ENCODE measurements at places on chromosomes 6 and 20. TPM values are rescaled to one million over a fixed set of nuclear protein-coding genes. Genes with fewer than 3 reads are reported as not detected.

- no peak for DNase-seq
Measured at GRCh38 chr20:3237011-3237957, 1.7 kb downstream of the SLC4A11 start.

DNA sequence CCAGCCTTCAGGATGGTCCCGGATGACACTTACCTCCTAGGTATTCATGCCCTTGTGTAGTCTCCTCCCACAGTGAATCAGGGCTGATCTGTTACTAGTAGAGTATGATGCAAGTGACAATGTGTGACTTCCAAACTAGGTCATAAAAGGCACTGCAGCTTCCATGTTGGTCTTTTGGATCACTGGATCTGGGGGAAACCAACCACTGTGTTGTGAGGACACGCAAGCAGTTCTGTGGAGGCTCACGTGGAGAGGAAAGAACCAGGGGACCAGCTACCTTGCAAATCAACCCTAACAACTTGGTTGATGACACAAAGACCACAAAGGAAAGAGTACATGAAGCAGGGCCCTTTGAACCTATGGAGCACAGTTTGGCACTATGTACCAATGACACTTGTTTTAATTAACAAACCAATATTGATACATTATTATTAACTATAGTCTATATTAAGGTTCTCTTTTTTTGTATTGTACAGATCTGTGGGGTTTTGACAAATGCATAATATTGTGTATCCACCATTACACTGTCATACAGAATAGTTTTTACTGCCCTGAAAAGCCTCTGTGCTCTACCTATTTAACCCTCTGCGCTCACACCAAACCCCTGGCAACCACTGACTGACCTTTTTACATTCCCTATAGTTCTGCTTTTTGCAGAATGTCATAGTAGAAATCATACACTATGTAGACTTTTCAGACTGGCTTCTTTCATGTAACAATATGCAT lies 16.3 kb upstream of the SDCBP2 start:
- DNase-seq = no peak

DNA sequence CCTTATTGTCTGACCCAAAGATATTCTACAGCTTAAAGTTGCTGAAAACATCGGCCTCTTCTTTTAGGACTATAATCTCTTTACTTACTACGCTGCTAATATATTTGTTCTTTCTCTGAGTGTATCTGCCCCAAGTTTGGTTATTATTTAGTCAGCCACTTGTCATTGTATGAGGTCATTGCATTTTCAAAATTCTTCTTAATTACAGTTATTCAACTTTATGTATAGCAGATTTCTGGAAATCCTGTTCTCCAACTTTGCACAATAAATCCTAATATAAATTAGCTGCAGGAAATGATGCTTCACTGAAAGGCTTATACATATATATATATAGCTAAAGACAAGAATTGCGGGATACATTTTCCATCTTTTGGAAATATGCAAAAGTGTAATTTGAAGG lies 88.5 kb upstream of the HIVEP1 start:
- DNase-seq = no peak

- no peak for DNase-seq
Measured at GRCh38 chr20:21706261-21707195, 1.1 kb downstream of the PAX1 start.

DNA sequence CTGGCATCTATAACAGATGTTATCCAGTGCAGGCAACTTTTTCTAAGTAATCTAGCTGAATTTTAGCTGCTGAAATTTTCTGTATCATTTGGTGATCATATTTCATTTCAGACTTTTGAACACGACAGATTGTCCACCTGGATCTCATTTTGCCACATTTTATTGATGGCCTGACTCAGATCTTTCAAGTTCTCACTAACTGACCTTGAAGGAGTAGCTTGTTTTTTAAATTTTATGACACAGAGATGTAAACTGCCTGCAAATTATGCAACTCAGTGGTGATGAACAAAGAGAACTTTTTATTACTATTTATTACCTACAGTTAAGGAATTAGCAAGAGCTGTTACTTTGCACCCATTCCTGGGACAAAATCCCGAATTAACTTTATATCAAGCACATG lies 366.4 kb downstream of the PAX1 start:
- no peak for DNase-seq

DNA sequence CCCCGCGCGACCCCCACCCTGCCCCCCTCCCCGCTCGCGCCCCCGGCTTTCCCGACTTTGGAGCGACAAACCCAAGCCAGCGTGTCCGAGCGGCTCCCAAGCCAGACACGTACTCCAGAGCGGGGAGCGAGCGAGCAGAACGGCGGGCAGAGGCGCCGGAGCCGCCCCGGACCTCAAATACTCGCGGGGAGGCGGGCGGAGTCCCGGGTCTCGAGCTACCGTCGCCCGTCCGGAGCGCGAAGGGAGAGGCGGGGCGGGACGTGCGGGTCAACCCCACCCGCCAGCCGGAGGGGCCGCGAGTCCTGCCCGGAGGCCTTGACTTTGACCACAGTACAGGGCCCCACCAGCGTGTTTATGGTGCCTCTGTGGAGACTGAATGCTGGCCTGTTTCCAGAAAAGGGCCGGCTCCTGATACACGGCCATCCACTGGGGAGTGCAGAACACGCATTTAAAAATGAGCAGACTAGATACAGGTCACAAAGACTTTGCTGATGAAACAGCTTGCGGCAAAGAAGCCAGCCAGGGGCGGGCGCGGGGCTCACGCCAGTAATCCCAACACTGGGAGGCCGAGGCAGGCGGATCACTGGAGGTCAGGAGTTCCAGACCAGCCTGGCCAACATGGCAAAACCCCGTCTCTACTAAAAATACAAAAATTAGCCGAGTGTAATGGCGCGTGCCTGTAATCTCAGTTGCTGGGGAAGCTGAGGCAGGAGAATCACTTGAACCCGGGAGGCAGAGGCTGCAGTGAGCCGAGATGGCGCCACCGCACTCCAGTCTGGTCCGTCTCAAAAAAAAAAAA lies at the start of gene SERPINB6:
SERPINB6 (minus strand) TSS at position 148 of the 799 bp plus-strand sequence. CDS start 12,235 bp downstream, outside the sequence.
- peak; percentile 61 for DNase-seq

DNA sequence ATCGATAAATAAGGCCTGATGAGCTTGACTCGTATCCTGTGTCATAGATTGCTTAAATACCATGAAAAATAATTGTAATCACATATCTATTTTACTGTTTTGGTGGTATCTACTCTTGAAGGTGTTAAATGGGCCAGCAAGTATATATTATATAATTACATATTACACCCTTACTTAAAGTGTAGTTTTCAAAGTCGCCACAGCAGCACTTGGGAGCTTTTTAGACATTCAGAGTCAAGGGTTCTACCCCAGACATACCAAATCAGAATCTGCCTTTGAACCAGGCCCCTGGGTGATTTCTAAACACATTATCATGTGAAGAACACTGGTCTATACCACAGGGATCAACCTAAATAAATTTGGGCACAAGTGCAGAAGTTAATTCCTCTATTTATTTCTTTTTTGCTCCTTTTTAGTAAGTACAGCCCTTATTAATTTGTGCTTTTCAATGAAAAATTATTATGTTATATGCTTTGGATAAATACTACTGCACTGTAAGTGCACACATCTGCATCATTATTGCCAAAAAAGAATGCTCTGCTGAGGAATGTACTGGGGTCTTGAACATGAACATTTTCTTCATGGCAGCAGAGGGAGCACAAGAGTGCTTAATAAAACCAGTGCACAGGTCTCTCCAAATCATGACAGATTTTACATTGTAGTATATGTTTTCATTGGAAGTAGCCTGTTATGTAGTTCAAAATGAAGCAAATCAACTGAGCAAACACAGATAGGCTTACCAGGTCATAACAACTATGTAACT lies 3.1 kb upstream of the ATXN1 start:
- DNase-seq = no peak

DNA sequence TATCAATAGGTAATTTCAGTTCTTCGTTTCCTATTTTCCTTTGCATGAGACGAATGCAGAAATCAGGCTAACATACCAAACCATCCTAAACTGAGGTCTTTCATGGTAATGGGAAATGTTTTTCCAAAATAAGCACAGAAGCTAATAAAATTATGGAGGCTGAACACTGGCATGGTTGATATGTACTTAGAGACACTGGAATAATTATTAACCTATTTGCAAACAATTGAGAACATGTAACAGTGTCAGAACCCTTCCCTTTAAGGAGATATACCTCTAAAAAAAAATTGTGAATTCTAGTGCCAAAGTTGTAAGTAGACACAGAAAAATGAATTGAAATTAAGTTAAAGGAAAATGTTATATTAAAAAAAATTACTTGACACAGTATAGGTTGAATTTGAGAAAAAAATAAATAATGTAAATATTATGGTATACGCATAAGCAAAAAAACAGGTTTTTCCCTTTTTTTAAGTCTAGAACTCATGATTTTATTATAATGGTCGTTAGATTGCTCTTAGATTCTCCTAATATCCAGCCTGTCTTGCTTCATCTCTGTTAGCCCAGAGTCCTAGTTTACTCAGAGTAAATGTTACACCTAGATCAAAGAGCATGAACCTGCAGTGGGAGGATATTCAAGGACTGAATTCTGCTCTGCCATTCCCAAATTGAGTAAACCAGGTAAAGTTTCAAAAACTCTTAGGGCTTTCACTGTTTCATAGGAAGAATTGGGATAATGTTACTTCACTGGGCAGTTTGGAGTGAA lies 1.7 kb downstream of the SLC17A2 start:
- no peak for DNase-seq

GRCh38 chr20:11929947-11930346 lies 12.3 kb downstream of the BTBD3 start:
- DNase-seq = no peak

DNA sequence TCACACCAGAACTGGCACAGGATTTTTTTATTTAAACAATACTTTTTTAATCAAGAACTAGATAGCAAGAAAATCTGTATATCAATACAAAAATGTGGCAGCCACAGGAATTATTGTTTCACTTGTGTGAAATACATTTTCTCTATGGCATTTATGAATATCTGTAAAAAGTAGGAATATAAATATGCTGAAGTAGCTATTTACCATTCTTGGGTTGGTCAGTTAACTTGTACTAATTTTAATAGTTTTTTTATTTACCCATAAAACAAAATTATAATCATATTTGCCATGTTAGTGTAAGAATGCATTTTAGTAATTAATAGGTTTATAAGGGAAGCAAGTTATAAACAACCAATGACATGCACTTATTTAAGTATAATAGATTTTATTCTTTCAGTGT lies 31.4 kb upstream of the TMEM30A start:
- no peak for DNase-seq

DNA sequence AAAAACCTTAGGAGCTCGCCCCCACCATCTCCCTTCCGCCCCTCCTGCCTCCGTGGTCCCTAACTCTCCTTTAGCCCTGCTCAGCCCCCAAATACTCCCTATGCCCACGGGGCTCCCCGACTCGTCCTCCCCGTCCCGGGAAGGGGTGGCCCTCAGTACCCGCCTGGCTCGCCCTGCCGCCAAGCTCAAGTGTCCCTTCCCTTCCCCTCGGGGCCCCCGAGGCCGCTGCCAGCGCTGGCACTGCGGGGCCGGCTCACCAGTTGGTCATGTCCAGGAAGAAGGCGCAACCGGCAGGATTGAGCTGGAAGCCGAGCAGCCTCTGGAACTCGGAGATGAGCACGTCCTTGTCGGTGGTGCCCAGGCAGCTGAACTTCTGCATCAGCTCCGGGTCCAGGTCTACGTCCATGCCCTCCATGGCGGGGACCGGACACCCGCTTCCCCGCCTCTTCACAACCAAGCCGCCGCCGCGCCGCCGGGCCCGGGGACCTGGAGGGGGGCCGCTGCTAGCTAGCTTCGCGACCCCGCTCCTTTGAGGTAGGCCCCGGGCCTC lies 303 bp downstream of the ILRUN start:
- no peak for DNase-seq

DNA sequence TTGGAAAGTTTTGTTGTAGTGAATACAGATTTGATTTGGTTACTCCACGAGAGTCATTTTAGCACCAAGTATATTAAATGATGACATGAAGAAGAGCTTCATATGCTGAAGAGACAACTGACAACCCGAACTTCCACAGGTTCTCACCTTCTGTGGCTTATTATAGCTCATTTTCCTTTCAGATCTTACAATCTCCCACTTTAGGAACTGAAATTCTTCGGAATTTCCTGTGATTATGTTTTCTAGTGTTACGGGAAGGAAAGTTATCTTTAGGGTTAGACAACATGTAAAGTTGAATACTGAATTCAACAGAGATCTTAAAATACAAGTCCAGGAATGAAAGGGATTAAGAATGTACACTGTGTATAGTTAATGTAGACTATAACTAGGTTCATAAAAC lies 49.6 kb upstream of the TXNDC5 start:
- DNase-seq = no peak

DNA sequence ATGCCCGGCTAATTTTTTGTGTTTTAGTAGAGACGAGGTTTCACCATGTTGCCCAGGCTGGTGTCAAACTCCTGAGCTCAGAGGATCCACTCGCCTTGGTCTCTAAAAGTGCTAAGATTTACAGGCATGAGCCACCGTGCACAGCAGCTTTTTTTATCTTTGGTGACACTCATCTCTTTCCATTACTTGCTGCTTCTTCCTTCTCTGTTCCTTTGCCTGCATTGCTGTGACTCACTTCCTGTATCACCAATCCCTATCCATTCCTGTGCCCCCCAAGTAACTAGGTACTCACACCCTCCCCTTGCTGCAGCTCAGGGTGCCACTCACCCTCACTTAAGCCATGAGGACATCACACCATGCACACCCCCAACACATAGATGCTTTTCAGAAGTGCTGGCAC lies 24.6 kb downstream of the KHDC1L start:
- DNase-seq = no peak

- peak; percentile 74 for DNase-seq
Measured at GRCh38 chr6:161393839-161394364, 120.0 kb upstream of the AGPAT4 start.

DNA sequence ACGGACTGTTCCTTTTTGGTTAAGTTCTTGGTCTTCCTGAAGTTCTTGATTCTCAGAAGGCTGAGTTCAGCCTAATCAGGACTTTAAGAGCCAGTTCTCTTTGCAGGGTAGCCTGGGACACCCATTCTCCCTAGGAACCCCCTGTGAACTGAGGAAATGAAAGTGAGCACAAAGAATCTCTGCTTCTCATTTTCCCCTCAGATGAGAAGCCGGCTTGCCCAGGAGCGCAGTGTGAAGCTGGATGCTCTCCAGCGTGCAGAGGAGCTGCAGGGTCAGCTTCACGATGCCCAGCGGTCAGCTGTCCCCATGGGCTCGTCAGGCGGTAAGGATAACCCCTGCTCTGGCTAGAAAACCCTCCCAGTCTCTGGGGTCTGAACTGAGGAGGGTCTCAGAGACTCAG lies 34.0 kb downstream of the CD164 start:
- DNase-seq = no peak

GRCh38 chr20:32206760-32207625 lies 550 bp downstream of the PLAGL2 start:
- DNase-seq = no peak

GRCh38 chr20:24487240-24487639 lies 17.8 kb downstream of the SYNDIG1 start:
- DNase-seq = no peak

The OPN5 gene
- 1.2 TPM for polyA plus RNA-seq

The BTNL2 gene
- polyA plus RNA-seq = 1.4 TPM

The SMLR1 gene
- polyA plus RNA-seq = 3.3 TPM

The HLA-DQB2 gene
- polyA plus RNA-seq = 2.0 TPM

The BTN1A1 gene
- 0.23 TPM for polyA plus RNA-seq

The VGLL2 gene
- not detected for polyA plus RNA-seq

The ZBTB12 gene
- polyA plus RNA-seq = 29.6 TPM

The FAM184A gene
- 11.0 TPM for polyA plus RNA-seq

The STMN3 gene
- 32.7 TPM for polyA plus RNA-seq

The ZBTB46 gene
- 23.5 TPM for polyA plus RNA-seq

The CCND3 gene
- polyA plus RNA-seq = 25.9 TPM

The OPRL1 gene
- 0.94 TPM for polyA plus RNA-seq

The SLC44A4 gene
- polyA plus RNA-seq = 68.8 TPM

The HECA gene
- 14.4 TPM for polyA plus RNA-seq

The BICRAL gene
- 13.9 TPM for polyA plus RNA-seq
